Coronary artery (tissue), 2 donors: ENCODE measurements at places on chromosomes 13 and 19.

DNA sequence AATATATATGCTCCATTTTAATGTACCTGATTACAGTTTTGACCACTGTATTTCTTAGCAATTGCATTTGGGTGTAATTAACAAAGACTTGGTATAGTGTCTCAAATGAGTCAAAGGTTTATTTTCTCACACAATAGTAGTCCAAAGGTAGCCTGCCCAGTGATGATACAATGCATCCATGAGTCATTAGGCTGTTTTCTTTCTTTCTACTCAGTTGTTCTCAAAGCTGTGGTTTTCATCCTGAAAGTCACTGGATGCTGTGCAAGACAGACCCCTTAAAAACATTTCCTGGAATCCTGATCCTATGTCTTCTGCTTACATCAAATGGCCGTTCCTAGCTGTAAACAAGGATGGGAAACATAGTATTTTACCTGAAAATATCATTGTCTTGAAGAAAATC is 651.2 kb upstream of the MIR17HG start:
- no peak for DNase-seq

DNA sequence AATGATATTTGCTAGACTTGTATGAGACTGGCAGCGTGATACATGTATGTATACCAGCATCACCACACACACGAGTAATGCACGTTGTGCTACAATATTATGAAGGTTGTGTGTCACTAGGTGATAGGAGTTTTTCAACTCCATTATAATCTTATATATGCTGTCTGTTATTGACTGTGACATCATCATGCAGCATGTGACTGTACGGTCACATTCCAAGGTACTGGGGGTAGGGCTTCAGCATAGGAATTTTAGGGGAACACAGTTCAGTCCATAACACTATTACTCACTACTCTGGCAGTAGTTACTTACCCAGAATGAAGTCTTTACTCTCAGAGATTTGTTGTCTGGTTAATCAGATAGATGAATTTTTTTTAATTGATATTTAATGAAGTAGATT is 91.1 kb downstream of the CDK8 start:
- no peak for DNase-seq

GRCh38 chr13:101520672-101521071 is 68.2 kb downstream of the ITGBL1 start:
- no peak for DNase-seq

- DNase-seq = no peak
These were observed 13.9 kb downstream of the APLP1 start for GRCh38 chr19:35882114-35882832.

GRCh38 chr13:72201726-72202125 is 334.7 kb upstream of the DACH1 start:
- no peak for DNase-seq

DNA sequence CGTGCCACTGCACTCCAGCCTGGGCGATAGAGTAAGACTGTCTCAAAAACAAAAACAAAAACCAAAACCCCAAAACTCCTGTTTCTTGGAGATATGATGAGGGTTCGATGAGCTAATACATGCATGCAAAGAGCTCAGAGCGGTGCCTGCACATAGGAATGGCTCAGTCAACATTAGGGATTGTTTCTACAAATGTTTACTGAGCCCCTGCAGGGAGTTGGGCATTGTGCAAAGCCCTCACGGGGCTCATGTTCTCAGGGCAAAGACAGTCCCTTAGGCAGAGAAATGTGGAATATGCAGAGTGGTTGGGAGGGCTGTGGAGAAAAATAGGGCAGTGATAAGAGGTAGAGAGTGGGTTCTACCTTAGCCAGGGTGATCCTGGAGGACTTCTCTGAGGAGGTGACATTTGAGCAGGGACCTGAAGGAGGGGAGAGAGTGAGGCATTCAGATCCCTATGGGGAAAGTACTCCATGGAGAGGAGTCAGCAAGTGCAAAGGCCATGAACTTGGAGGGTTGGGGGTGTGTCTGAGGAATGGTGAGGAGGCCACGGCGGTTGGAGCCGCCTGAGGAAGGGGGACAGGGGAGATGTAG is 1.5 kb upstream of the EHD2 start:
- no peak for DNase-seq

DNA sequence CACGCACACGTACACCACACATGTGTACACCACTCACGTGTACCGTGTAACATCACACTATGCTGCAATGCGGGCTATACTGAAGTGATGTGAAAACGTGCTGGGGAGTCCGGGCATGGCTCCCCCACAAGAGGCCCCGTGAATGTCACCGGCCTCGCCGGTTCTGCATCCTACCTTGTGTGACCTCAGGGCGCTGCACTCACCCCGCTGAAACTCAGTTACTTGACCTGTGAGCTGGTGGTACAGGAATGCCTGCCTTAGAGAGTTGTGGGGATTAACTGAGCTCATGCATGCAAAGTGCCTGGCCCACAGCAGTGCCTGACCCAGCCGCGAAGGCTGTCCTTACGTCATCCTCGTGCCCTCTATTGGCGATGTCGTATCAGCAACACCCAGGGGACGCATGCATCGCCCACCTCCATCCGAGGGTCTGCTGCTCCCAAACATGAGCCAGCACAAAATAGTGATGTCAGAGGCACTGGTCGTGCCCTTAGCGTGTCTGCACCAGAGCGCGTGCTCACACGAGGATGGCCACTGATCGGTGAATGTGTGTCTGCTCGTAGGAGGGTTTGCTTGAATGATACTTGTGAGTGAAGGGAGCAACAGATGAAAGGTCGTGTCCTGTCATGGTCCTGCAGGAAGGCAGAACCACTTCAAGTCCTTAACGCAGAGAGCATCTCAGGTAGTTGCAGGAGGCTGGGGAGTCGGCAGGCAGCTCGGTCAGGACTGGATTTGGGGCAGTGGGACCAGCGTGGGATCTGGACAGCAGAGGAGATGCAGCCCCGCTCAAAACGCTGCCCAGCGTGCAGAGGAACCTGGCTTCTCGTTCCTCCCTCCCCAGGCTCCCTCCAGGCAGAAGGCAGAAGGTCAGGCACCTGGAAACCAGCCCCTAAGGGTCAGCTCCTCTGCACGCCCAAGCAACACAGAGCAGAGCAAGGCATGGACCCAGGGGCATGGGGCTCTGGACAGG is 126.2 kb upstream of the SPACA7 start:
- peak; percentile 57 for DNase-seq

DNA sequence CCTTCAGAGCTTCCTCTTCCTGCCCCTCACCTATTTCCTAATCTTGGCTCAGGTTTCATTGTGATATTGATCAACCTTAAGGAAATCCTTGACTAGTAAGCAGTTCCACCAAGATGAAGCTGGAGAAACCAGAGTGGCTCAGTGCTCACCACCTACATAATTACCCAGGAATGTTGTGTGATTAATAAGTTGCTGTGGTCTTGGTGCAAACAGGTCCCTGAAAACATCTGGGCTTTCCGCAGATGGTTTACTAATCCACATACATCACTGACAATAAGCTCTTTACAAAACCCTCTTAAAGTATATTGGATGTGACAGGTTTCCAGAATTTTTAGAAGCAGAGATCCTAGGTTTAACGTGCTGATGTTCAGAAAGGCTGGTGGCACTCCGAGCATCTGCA is 8.6 kb upstream of the SERP2 start:
- DNase-seq = no peak

DNA sequence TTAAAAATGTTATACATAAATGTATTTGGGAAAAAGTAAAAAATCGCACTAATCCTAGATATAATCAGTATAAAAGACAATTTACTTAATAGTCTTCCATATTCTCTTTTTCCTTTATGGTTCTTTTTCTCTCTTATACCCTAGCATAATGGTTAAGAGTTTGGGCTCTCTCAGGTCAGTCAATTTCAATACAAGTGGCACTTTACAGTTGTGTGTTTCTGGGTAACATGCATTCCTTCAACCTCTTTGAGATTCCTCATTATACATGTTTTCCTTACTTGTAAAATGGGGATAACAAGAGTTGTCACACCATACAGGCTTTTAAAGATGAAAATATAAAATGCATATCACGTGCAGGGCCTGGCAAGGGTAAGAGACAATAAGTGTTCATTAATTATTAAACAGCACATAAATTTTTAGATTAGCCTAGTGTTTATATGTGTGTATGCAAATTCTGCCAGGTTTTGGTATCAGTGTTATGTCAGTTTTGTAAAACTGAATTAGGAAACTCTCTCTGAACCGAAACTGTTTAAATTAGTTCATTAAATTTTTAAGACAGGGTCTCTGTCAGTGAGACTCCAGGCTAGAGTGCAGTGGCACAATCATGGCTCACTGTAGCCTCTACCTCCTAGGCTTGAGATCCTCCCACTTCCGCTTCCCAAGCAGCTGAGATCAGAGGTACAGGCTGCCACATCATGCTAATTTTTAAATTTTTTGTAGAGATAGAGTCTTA is 49.8 kb downstream of the ELF1 start:
- no peak for DNase-seq

DNA sequence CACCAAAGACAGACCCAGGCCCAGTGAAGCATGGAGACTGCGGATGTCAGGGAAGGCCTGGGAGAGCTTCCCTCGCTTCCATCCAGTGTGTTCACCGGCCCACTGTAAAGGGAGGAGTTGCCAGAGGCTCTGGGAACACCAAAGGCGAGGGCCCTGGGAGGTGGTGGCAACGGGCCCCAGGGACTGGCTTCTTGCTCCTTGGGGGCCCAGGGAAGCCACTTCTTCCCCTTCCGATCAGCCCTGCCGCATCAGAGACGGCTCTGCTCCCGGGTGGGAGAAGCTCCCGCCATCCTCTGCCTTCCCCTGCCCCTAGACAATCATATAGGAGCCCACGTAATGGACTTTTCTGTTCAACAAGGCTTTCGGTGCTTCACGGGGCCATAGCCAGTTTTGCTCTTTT is 83.4 kb upstream of the GPR183 start:
- no peak for DNase-seq

GRCh38 chr13:106243011-106243565 is 292.4 kb downstream of the EFNB2 start:
- no peak for DNase-seq

GRCh38 chr13:58804832-58805231 is 1173.3 kb downstream of the PCDH17 start:
- DNase-seq = no peak

GRCh38 chr13:110245416-110245899 is 61.5 kb downstream of the COL4A1 start:
- DNase-seq = no peak

DNA sequence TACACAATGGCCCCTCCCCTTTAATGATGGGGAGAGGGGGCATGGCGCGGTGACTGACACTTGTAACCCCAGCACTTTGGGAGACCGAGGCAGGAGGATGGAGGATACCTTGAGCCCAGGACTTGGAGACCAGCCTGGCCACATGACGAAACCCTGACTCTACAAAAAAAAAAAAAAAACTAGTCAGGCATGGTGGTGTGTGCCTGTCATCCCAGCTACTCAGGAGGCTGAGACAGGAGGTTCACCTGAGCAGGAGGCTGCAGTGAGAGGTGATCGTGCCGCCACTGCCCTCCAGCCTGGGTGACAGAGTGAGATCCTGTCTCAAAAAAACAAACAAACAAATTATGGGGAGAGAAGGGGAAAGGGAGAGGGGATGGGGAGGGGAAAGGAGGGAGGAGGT is 13.8 kb upstream of the ZBTB7A start:
- DNase-seq = no peak

DNA sequence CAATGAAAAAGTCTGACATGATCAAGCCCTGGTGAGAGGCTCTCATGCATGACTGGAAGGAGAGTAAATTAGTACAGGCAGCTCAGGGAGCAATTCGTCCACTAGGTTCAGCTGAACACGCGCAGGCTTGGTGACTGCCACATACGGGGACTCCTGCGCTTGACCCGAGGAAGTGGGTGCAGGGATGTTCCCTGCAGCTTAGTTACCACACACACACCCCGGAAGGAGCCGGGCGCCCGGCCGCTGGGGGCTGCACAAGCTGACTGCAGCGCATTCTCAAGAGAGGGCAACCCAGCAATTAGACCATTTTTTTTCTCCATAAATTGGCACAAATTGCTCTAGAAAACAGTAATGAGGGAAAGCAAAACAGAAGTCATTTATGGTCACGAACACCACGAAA is 23.0 kb upstream of the MIER2 start:
- DNase-seq = no peak

DNA sequence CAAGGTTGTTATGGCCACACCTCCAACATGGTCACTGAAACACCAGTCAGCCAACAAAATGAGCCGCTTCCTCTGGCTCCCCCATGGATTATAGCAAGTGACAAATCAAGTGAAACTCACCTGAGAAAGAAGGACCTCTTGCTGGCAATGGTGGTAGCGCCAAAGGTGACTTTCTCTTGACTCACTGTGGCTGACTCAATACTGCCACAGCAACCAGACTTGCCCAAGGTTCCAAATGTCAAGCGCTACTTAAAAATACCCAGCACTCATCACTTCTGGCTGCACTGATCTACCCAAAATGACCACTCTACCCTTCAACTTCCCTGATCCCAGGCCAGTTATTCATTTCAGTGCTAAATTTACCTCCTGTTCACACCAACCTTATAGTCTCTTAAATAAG is 495.5 kb downstream of the FOXO1 start:
- peak; percentile 50 for DNase-seq

DNA sequence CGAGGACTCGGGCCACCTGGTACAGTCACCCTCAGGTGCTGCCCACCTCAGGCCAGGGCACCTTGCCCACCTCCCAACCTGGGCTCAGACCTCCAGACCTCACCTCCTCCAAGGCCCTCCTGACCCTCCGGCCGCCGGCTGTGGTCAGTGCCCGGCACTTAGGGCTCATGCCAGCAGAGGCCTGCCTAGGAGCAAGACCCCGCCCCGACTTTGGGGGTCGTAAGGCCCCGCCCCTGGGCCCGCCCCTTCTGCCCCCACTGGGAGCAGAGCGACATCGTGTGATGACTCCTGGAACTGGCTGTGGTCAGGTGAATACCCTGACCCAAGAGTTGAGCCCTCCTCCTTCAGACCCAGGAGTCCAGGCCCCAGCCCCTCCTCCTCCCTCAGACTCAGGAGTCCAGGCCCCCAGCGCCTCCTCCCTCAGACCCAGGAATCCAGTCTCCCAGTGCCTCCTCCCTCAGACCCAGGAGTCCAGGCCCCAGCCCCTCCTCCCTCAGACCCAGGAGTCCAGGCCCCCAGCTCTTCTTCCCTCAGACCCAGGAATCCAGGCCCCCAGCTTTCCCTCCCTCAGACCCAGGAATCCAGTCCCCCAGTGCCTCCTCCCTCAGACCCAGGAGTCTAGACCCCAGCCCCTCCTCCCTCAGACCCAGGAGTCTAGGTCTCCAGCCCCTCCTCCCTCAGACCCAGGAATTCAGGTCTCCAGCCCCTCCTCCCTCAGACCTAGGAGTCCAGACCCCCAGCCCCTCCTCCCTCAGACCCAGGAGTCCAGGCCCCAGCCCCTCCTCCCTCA is at the start of gene SBK2:
Gene SBK2, minus strand, starts transcription at position 183 of the 790 bp plus-strand sequence. CDS start 839 bp downstream, outside the sequence.
- no peak for DNase-seq
